Activated CD8-positive, alpha-beta T cell treated with anti-CD3 and anti-CD28 coated beads, Interleukin-2, amount 10 ng/mL, durations not matched to agents 7 days and 5 days (primary cell): ENCODE measurements at places on chromosomes 5 and 9. TPM values are rescaled to one million over a fixed set of nuclear protein-coding genes. Genes with fewer than 3 reads are reported as not detected.

DNA sequence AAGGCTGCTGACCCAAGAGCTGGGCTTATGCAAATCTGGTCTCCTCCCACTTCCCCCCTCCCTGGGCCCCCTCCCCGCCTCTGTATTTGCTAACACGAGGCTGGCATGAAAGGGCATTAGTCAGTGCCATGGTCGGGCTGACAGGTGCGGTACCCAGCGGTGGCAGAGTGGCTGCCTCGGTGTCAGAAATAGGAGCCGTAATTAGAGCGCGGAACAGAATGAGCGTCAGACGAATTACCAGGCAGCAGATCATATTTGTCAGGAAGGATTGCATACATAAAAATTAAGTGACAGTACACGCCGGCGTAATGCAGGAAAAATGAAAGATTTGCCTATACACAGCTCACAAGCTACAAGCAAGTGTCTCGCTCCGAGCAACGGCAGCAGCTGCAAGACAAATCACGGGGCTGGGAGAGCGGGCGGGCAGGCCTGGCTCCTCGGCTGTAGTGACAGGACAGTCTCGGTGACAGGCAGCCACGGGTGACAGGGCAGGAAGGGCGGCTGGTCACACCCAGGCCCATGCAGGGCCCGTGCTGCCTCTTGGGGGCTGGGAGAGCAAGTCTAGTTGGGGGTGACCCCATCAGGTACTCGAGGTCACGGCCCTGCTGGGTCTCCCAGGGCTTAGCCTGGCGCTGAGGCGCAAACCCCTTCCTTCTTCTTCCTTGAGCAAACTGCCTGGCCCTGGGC is 72.4 kb downstream of the NEK6 start:
- no peak overlapping the region for H3K27ac ChIP-seq
- H3K36me3 ChIP-seq, result no peaks in the 10 kb centered on the region
- no peak overlapping the region for H3K4me3 ChIP-seq
- no peaks in the 10 kb centered on the region for H3K27me3 ChIP-seq

DNA sequence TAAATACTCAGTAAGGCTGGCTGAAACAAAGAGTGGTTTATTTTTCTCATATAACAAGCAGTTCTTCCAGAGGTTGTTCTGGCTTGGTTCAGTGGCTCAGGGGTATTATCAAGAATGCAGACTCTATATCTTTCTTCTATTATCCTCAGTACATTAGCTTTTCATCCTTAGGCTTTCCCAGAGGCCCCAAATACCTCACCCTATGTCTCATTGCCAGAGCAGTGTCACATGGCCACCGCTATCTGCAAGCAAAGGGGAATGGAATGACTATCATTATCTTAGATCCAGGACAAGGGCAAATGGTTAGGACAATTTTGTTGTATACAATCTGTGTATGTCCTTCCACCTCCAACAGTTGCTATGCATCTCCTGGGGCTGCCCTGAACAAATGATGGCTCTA is 69.0 kb upstream of the SNX2 start:
- H3K27me3 ChIP-seq, result peaks cover 3% of the 10 kb centered on the region
- no peak overlapping the region for H3K27ac ChIP-seq

LEAP2 gene
- total RNA-seq, result 3.4 TPM

- DNase-seq, result no peak
- no peaks in the 10 kb centered on the region for H3K4me1 ChIP-seq
- no peaks in the 10 kb centered on the region for H3K36me3 ChIP-seq
Observed at GRCh38 chr5:20536341-20536740, 548.3 kb upstream of the CDH18 start.

DNA sequence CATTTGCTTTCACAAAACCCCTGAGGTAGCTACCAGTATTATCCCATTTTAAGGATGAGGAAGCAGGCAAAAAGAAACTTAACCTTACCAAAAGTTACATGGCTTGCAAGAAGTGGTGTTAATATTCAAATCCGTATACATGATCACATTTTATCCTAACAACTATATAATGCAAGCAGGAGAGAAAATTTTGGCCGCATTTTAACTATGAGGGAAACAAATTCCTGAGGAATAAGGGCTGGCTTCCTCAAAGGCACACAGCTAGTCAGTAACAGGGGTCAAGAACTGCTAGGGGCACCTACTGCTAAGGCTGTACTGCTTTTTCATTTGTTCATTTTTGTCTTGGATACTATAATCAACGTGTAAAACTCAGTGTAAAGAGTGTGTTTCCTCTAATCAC is 81.0 kb downstream of the LHFPL2 start:
- H3K4me1 ChIP-seq, result no peaks in the 10 kb centered on the region
- H3K27ac ChIP-seq, result no peak overlapping the region
- DNase-seq, result no peak
- no peak overlapping the region for H3K4me3 ChIP-seq
- H3K27me3 ChIP-seq, result peaks cover 17% of the 10 kb centered on the region
- H3K36me3 ChIP-seq, result no peaks in the 10 kb centered on the region

RASEF gene
- not detected for total RNA-seq

GRCh38 chr5:95927927-95928723 is 33.5 kb downstream of the ELL2 start:
- no peaks in the 10 kb centered on the region for H3K27me3 ChIP-seq
- H3K36me3 ChIP-seq, result peaks cover 5% of the 10 kb centered on the region
- DNase-seq, result no peak
- peak overlapping the region; percentile 1 for H3K4me3 ChIP-seq

- no peaks in the 10 kb centered on the region for H3K36me3 ChIP-seq
- peak overlapping the region; percentile 61 for H3K4me3 ChIP-seq
- no peak for DNase-seq
- no peaks in the 10 kb centered on the region for H3K27me3 ChIP-seq
Observed at GRCh38 chr5:55601204-55601618, 66.4 kb upstream of the PLPP1 start.

- no peak for DNase-seq
- H3K4me1 ChIP-seq, result no peaks in the 10 kb centered on the region
Observed at GRCh38 chr5:91977579-91977978, 594.5 kb upstream of the ARRDC3 start.

GRCh38 chr9:136983656-136984314 is 992 bp downstream of the LCNL1 start:
- no peaks in the 10 kb centered on the region for H3K36me3 ChIP-seq
- no peaks in the 10 kb centered on the region for H3K4me1 ChIP-seq
- DNase-seq, result no peak
- H3K27me3 ChIP-seq, result peaks cover 25% of the 10 kb centered on the region

DNA sequence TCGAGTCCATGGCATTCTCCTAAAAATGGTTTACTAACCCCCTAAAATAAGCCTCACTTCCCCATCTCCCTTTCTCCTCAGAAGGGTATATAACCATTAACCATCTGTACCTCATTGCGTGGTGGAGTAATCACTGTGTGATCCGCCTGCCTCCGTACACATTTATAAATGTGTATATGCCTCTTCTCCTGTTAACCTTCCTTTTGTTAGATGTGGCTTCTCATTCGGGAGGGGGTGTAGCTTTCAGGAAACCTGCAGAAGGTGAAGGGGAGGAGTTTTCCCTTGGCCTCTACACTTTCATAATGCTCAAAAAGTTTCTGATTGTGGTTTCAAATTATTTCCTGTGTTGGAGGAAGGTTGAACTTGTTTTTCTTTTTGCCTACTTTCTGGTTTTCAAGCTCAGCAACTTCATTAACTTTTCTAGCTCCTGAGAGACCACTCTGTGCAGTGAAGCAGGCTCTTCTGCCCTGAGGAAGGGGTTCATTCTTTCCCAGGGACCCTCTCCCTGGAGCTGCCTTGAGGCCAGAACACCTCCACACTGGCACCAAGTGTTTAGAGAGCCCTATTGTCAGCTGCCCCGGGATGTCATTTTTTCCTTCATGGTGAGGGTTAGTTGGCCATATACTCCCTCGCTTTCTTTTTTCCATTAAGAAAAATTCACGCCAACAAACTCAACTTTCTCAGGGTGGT is 46.9 kb downstream of the RASGRF2 start:
- H3K36me3 ChIP-seq, result peaks cover 12% of the 10 kb centered on the region
- H3K4me1 ChIP-seq, result peaks cover 55% of the 10 kb centered on the region
- peak; percentile 71 for DNase-seq
- H3K27me3 ChIP-seq, result no peaks in the 10 kb centered on the region
- H3K4me3 ChIP-seq, result peak overlapping the region; percentile 73

- no peak for DNase-seq
- H3K4me3 ChIP-seq, result no peak overlapping the region
- no peaks in the 10 kb centered on the region for H3K27me3 ChIP-seq
- H3K4me1 ChIP-seq, result peaks cover 19% of the 10 kb centered on the region
- H3K27ac ChIP-seq, result no peak overlapping the region
Observed at GRCh38 chr5:131225282-131225974, 38.4 kb upstream of the CDC42SE2 start.

CTXN3 gene
- not detected for total RNA-seq

DNA sequence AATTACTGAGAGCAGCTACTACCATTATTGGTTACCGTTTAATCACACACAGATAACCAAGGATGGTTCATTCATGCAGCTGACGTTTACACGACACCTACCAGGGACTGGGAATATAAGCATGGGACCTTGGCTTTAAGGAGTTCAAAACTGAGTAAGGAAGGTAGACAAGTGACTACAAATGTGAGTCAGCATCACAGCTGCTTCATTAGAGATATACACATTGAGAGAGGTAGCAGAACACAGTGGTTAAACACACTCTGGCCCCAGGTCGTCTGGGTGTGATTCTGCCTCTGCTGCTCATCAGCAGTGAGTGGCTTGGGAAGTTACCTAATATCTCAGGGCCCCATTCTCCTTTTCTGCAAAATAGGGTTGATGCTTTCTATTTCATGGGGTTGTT is 268.6 kb downstream of the NR3C1 start:
- no peak for DNase-seq
- no peak overlapping the region for H3K27ac ChIP-seq
- H3K36me3 ChIP-seq, result no peaks in the 10 kb centered on the region
- H3K27me3 ChIP-seq, result no peaks in the 10 kb centered on the region
- no peak overlapping the region for H3K4me3 ChIP-seq

DNA sequence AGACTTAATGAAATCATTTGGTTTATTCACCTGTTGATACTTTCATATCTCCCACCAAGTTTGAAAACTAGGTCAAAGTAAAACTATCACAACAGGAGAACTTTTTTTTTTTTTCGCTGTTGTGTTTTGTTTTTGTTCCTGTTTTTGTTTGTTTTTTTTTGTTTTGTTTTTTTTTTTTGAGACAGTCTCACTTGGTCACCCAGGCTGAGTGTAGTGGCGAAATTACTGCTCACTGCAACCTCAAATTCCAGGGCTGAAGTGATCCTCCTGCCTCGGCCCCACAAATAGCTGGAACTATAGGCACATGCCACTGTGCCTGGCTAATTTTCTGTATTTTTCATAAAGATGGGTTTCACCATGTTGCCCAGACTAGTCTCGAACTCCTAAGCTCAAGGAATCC is 49.3 kb downstream of the MLLT3 start:
- peaks cover 52% of the 10 kb centered on the region for H3K36me3 ChIP-seq
- H3K27ac ChIP-seq, result no peak overlapping the region
- H3K27me3 ChIP-seq, result no peaks in the 10 kb centered on the region

GRCh38 chr5:38466424-38467189 is 89.8 kb downstream of the LIFR start:
- H3K27me3 ChIP-seq, result peaks cover 23% of the 10 kb centered on the region
- H3K4me3 ChIP-seq, result no peak overlapping the region
- no peak for DNase-seq
- H3K36me3 ChIP-seq, result no peaks in the 10 kb centered on the region
- no peaks in the 10 kb centered on the region for H3K4me1 ChIP-seq

DNA sequence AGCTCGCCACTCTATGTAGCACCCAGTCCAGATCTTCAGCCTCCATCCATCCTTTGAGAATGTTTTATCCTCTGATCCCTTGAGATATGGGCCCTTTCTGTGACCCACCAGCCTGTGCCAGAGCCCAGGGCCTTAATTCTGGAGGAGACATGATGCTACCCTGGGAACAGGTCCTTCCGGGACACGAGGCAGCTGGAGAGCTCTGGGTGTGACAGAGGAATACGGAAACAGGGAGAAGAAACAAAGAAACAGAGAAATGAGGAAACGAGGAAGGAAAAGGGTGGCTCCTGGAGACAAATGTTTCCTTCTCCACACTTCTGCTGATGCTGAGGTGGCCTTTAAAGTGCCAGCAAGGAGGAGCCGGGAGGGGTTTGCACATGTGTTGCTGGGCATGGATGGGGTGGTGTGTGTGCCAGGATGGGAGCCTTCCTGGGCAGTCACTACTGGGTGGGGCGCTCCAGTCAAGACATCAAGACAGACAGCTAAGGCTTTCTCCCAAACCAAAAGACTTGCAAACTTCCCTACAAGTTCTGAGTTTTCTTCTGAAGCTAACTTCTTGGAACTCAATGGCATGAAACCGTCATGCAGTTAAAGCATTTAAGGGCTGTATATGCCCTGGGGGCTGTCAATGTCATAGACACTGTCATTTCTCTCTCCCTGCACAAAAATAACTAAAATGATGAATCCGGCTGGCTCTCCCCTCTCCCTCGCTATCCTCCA is 22.8 kb upstream of the MARCHF6 start:
- no peak overlapping the region for H3K27ac ChIP-seq
- no peak overlapping the region for H3K4me3 ChIP-seq
- no peaks in the 10 kb centered on the region for H3K36me3 ChIP-seq
- H3K4me1 ChIP-seq, result peaks cover 15% of the 10 kb centered on the region
- peaks cover 51% of the 10 kb centered on the region for H3K27me3 ChIP-seq

SLC36A3 gene
- total RNA-seq, result not detected

DNA sequence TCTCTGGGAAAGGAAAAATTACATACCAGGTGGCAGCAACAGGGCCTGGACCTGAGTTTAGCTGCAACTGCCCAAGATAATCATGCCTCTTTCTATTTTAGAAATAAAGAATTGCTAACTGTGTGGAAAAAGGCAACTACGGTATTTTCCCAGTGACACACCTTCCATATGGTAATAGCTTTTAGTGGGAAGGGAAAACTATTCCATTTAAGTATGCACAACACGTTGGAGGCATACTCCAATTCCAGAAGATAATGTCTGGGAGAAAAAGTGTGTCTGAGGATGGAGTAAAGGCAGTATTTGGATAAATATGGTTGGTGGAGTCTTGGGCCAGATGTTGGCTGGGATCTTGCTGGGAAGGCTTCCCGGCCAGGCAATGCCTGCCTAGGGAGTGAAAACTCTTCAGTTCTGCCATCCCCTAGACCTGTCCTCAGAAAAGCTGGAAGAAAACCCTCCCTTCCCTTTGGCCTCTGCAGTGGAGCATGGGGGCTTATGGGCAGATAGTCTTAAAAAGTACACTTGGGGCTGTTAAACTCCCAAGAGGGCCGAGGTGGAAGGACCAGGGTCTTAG is 40.6 kb downstream of the SH3PXD2B start:
- H3K36me3 ChIP-seq, result no peaks in the 10 kb centered on the region
- peaks cover 28% of the 10 kb centered on the region for H3K4me1 ChIP-seq
- H3K27me3 ChIP-seq, result no peaks in the 10 kb centered on the region

OR1N2 gene
- total RNA-seq, result not detected

GRCh38 chr9:134522502-134522848 is 119.1 kb upstream of the COL5A1 start:
- no peak overlapping the region for H3K4me3 ChIP-seq
- no peak overlapping the region for H3K27ac ChIP-seq
- no peaks in the 10 kb centered on the region for H3K4me1 ChIP-seq
- DNase-seq, result no peak
- no peaks in the 10 kb centered on the region for H3K36me3 ChIP-seq

GRCh38 chr5:909086-909485 is 16.4 kb downstream of the TRIP13 start:
- no peak overlapping the region for H3K4me3 ChIP-seq
- H3K4me1 ChIP-seq, result no peaks in the 10 kb centered on the region
- no peak for DNase-seq
- peaks cover 39% of the 10 kb centered on the region for H3K36me3 ChIP-seq

GRCh38 chr9:136572003-136572827 is 26.4 kb upstream of the NOTCH1 start:
- no peak overlapping the region for H3K27ac ChIP-seq
- H3K4me3 ChIP-seq, result no peak overlapping the region
- H3K4me1 ChIP-seq, result no peaks in the 10 kb centered on the region
- DNase-seq, result no peak

GRCh38 chr9:121120386-121120785 is 45.6 kb downstream of the CNTRL start:
- H3K27me3 ChIP-seq, result no peaks in the 10 kb centered on the region
- peak overlapping the region; percentile 81 for H3K27ac ChIP-seq
- peaks cover 43% of the 10 kb centered on the region for H3K4me1 ChIP-seq
- H3K4me3 ChIP-seq, result peak overlapping the region; percentile 29
